ENCODE measurements at places on chromosomes 5 and 9.

- DNase-seq: no peak
These were observed 218.1 kb downstream of the TRIM32 start for GRCh38 chr9:116905171-116905588.

GRCh38 chr9:126341902-126342301 is 15.3 kb downstream of the MVB12B start:
- no peak for DNase-seq

DNA sequence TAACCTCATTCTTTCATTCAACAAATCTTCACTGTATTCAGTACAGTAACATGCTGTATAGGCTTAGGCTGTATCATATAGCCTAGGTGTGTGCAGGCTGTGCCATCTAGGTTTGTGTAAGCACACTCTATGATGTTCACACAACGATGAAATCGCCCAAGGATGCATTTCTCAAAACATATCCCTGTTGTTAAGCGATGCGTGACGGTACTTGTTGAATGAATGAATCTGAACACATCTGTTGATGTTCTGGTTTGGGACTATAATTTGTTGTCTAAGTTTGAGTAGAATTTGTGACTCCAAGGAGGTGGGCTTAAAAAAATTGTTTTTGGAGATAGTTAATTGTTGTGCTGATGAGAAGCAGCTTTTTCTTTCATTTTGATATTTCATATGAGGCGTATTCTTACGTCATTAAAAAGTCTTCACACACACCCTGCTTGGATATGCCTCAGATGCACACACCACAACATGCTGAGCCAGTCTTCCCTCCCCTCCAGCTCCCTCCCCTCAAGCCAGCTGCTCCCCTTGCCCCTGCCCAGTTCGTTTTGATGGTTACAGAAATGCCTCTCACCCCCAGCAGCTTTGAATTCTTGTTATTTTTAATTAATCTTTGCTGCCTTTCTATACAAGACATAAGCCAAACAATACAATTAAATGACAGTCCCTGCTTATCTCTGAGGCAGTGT is 5.5 kb upstream of the PSAT1 start:
- DNase-seq: no peak

GRCh38 chr5:134370311-134370870 is 978 bp upstream of the UBE2B start:
- no peak for DNase-seq

DNA sequence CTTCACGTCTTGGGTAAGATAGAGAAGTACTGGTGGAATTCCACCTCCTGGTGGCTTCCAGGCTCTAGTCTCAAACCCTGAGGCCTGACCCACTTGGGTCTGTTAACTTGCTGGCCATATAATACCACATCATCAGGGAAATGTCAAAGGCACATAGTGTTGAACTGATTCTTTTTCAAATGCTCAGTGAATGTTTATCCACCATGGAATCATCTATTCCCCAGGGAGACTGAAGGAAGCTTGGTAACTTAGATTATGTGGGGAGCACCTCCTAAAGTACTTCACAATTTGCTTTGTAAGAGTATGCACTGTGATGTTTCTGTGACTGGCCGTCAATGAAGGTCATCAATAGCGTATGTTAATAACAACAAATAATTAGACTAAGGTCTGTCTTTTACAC is 16.1 kb downstream of the MACROH2A1 start:
- no peak for DNase-seq

Measured in central memory CD4-positive, alpha-beta T cell (primary cell).